Stimulated activated CD8-positive, alpha-beta memory T cell treated with anti-CD3 and anti-CD28 coated beads, Interleukin-2, amount 100 ng/mL, for 1 hour (primary cell): ENCODE measurements at places on chromosomes 1 and 21.

DNA sequence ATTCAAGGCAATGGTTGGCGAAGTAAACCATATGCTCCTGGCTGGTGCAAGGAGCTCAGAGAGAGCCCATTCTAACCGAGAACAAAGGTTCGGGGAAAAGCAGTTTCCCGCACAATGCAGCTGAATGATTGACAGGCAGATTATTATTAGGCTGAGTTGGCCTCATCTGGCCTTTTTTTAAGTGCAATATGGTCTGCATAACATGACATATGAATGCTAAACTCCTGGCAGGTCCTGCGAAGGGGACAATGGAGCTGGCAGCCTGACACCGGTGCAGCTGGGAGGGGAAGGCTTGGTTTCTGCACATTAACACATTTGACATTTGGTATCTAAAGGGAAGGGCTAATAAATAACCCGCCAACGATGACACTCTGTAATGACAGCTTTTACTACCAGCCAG lies 92.0 kb downstream of the MIS18A start:
- no peak for DNase-seq

- no peak for DNase-seq
Measured at GRCh38 chr21:17976139-17976538, 157.0 kb upstream of the C21orf91 start.

DNA sequence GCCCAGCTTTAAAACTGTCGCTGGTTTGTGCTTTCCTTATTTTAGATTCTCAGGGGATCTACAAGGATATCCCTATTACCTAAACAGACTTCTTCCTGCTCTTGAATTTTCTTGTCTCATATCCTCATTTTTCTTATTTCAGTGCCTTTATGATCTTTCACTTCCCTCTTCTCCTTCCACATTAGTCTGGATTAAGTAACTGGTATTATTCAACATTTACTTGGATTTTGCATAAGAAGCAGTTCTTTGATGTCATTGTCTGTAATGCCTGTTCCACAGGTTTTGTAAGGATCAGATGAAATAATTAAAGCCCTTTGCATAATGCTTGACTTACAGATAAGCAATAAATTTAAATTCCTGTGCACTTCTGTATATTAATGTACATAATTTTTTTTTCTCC lies 26.5 kb downstream of the CXADR start:
- no peak for DNase-seq

- no peak for DNase-seq
Measured at GRCh38 chr21:41755258-41755933, 11.5 kb downstream of the RIPK4 start.

DNA sequence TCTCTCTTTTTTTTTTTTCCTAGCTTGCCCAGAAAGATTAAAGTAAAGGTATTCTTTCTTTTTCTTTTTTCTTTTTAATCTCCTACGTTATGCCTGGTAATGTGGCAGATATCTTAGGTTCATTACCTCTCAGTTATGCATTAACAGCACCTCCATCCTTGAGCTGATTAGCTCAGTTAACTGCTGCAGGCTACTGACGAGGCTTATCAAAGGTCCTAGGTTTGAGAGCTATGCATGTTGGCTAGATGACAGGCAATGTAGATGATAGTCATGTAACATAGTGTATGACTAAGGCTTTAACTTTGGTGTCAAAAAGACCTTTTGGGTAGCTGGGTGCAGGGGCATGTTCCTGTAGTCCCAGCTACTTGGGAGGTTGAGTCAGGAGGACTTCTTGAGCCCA lies 53.7 kb upstream of the CACYBP start:
- no peak for DNase-seq

DNA sequence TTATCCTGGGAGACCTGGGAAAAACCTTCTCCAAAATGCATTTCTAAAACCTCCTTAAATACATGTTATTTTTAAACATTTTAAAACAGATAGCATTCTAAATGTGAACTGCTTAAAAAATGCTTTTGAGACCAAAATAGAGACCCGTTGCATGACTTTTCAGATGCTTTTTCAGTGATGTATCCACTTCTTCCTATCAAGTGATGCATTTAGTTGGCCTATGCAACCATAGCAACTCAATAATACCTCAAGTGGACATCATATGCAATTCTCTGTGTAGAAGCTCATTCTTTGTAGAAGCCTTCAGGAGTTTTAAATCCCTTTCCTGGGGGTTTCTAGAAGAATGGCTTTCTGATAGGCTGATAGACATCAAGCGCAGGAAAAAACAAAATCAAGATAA lies 94.5 kb upstream of the RAVER2 start:
- no peak for DNase-seq

DNA sequence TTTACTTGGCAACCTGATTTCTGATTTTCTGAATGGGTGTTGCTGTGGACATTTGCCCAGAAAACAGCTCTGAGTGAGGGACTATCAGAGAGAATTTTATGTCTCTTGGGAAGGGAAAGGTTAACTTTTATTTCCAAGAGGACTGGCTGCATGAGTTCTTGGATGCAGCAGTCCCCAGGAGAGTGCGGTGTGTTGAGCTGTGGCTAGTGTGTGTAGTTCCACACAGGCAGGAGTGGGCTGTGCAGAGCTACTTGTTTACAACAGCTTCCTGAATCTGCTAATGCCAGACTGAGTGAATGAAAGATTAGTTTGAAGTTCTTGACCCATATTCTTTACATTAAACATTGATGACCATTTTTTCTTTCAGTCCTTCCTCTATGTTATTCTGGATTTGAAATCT lies 41.0 kb upstream of the APOBEC4 start:
- no peak for DNase-seq

DNA sequence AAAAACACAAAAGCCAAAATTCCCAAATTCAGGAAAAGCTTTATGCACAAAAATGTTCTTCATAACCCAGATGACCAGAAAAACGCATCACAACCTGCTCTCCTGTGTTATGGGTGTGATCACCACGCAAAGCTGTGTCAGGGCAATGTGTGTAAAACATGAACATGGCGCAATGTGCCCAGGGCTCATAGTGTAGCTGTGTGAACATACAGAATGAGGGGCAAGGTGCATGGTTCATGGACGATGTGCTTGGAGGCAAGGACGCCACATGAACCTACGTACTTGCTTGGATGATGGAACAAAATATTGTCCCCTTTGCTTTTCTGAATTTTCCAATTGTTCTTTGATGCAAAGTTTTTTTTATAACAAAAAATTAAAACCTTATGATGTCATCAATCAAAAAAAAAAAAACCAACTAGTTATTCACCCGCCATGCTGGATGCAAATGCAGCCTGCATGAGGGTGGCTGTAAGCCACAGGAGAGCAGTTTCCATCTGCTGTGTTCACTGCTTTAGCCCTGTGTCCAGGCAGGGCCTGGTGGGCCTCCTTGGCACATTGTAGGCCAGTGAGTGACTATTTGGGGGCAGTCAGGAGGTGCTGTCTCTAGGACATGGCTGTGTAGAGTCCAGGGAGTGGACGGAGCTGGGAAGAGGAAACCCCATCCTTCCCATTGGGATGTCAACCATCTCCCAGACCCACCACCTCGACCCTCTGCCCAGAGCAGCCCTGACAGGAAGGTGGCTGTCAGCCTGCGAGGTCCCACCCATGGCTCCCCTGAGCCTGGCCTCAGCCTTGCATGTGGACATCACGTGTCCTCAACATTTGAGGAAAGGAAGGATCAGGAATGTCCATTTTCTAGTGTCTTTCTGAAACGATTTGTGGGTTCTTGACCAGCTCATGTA lies 13.6 kb downstream of the KRTAP10-1 start:
- DNase-seq: no peak
